ENCODE measurements at places on chromosomes 16 and 17. TPM values are rescaled to one million over a fixed set of nuclear protein-coding genes. Genes with fewer than 3 reads are reported as not detected.

- no peaks in the 10 kb centered on the region for H3K27me3 ChIP-seq
- H3K4me1 ChIP-seq, result no peaks in the 10 kb centered on the region
- no peak overlapping the region for H3K4me3 ChIP-seq
- no peaks in the 10 kb centered on the region for H3K36me3 ChIP-seq
- DNase-seq, result no peak
Measured at GRCh38 chr16:30620169-30620568, 10.0 kb upstream of the ZNF689 start.

Gene CCL18
- total RNA-seq, result 146 TPM

- DNase-seq, result no peak
- peak overlapping the region; percentile 66 for H3K4me3 ChIP-seq
- H3K4me1 ChIP-seq, result peaks cover 23% of the 10 kb centered on the region
- peak overlapping the region; percentile 90 for H3K27ac ChIP-seq
Measured at GRCh38 chr17:35586569-35587073, 501 bp upstream of the AP2B1 start.

- peaks cover 27% of the 10 kb centered on the region for H3K4me1 ChIP-seq
- no peak overlapping the region for H3K4me3 ChIP-seq
- H3K27ac ChIP-seq, result no peak overlapping the region
- H3K27me3 ChIP-seq, result peaks cover 48% of the 10 kb centered on the region
Measured at GRCh38 chr16:3015865-3016521, 2.0 kb downstream of the CLDN6 start.

DNA sequence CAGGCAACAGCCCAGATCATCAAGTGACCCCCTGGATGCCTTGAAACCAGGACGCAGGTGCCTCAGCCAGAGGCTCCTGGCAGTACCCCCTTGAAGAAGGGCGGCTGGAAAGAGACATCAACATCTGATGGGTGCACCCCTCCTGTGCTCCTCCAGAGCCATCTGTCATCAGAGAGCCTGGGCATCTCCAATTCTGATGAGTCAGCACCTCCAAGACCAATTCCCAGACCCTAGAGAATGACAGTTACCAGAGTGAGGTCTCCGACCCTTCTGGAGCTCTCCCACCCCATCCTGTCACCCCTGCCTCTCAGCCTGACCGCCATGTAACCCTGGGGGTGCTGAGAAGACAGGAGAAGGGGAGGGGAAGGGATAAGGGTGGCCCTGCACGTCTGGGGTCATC, 433.7 kb downstream of the SOX9 start:
- no peak overlapping the region for H3K27ac ChIP-seq
- H3K27me3 ChIP-seq, result no peaks in the 10 kb centered on the region
- peaks cover 4% of the 10 kb centered on the region for H3K4me1 ChIP-seq
- DNase-seq, result peak; percentile 6
- H3K36me3 ChIP-seq, result no peaks in the 10 kb centered on the region
